K562 (cell line): ENCODE measurements at places on chromosomes 1 and 21.
A peak's percentile ranks its signal among the peaks of the same experiment; 100 is the strongest.

- peak; percentile 89 for DNase-seq
Measured at GRCh38 chr1:214281021-214281719, at the start of gene SMYD2. TSS of gene SMYD2 (plus strand) at chr1:214281159. CDS start at chr1:214281255, 96 bp downstream.

GRCh38 chr1:46113948-46114347 lies 18.5 kb downstream of the PIK3R3 start:
- DNase-seq, result peak; percentile 19

DNA sequence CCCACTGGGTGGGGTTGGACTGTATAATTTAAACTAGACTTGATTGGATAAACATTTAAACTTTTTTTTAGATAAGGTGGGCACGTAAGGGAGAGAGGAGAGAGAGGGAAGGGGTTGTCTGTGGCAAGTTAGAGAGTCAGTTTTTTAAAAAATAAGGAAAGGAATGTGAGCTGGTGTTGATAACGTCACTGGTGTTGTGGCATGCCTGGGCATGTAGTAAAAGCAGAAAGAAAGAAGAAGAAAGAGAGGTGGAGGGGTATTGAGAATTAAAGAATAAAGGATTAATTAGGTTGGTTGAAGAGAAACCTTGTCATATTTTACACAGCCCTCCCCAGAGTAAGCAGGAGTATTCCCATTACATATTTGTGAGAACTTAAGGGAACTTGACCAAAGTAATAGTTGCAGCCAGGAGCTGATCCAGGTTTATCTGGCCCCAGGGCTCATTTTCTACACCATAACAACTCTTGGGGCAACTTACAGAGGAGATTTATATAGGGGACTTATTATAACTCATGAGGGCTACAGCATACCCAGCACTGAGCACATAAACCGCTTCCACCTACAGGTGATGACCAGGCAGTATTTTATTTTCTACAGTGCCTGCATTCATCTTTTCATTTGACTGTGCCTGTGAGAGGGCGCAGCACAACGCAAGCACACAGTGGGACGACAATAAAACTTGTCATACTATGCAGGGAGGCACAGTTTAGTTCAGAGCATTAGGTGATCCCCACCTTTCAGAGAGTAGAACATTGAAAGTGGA lies 70.2 kb downstream of the CCDC30 start:
- no peak for DNase-seq

DNA sequence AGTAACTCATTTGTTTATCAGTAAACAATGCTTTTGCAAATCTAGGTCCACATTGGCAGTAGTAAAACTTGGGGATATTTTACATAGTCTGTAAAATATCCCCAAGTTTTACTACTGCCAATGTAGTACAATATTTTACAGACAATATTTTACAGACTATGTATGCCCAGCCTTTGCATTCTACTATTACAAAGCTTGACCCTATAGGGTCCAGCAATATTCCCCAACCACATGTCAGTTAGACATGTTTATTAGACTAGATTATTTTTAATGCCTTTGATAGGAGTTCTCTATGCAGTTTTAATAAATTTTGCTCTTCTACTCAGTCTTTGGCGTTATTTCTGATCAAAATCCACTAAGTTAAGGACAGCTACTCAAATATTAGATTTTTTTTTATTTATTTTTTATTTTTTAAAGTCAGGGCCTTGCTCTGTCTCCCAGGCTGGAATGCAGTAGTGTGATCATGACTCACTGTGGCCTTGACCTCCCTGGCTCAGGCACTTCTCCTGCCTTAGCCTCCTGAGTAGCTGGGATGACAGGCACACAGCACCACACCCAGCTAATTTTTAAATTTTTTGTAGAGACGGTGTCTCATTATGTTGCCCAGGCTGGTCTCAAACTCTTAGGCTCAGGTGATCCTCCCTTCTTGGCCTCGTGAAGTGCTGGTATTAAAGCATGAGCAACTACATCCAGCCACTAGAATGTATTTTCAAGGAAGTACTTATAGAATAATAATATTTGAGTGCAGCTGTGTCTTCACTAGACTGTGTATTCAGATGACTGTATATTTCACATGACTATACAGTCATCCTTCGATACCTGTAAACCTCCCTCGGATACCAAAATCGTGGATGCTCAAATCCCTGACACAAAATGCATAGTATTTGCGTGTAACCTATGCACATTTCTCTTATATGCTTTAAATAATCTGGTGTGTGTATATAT lies 19.8 kb downstream of the MIER1 start:
- DNase-seq, result peak; percentile 56

DNA sequence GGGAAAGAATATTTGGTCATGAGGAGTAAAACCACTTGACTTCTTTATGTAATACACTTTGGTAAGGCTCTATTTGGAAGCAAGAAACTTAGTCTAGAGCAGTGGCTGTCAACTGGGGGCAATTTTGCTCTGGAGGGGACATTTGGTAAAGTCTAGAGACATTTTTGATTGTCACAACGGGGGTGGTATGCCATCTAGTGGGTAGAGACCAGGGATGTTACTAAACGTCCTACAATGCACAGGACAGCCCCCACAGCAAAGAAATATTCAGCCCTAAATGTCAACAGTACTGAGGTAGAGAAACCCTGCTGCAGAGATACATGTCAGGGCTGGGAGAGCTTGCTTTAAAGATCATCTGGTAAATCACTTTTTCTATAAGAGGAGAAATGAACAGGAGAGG lies 13.5 kb downstream of the FUCA1 start:
- DNase-seq, result no peak

DNA sequence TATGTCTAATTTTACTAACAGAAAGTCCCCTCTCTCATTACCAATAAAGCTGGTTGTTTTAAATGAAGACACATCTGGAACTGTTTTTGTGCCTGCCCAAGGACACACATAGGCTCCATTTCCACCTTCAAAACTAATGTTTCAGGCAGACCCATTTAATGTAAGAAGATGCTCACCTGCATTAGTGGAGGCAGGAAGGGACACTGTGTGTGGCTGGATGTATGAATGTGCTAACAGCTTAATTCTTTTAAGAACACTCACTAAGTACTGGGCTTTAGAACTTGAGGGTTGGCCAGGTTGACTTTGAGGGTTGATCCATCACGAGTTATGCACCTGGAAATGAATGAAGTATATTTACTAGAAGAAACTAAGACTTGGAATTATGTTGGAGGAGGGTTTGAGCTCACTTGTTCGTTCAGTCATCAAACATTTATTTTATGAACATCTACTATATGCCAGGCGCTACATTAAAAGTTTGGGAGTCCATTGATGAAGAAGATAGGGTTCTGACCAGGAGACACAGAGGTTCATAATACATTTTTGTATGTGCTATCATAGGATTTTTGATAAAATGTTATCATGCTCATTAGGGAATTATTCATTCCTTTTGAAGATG lies 5.4 kb downstream of the JUN start:
- no peak for DNase-seq
